ENCODE measurements at places on chromosomes 7 and 10.

DNA sequence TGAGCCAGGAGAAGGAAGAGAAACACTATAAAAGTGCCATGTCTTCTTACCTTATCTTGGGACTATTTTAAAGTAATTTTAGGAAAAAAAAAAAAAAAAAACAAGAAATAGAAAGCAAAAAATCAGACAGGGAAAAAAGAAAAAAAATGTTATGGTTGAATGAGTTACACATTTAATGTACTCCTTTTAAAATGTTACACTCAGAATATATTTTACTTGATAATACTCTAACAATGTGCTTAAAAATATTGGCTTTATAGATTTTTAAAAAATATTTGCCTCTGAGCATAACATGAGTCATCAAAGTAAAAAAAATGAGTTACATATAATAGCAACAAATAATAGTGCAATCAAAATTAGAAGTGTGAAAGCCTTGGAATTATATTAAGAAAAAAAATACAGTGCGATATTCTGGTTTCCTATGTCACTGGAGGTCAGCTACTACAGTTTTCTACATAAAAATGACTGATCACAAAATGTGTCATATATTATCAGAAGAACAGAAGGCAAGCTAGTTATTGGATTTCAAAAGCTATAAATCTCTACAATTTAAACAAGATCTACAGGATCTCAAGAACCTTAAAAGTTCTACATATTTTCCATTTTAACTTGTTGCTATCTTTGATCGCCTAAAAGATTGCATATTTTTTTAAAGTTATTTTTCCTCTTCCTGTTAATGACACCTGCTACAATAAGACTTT lies 231.1 kb upstream of the CCDC6 start:
- no peak for DNase-seq

DNA sequence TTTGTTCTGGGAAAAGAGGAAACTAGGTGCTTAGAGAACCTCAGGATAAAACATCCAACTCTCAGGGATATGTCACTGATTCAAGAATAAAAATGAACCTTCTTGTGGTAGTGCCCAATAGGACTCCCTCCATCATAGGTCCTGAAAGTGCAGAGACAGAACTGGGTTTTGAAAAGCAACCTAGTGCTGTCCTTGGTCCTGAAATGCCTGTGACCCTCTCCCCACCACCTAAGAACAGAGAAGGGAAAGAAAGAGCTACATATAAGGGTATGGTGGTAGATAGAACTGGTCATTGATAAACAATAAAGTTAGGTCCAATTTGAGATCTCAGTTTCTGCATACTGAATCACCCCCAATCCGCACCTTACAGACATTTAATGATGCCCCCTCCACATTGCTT lies 953.3 kb downstream of the XPNPEP1 start:
- no peak for DNase-seq

DNA sequence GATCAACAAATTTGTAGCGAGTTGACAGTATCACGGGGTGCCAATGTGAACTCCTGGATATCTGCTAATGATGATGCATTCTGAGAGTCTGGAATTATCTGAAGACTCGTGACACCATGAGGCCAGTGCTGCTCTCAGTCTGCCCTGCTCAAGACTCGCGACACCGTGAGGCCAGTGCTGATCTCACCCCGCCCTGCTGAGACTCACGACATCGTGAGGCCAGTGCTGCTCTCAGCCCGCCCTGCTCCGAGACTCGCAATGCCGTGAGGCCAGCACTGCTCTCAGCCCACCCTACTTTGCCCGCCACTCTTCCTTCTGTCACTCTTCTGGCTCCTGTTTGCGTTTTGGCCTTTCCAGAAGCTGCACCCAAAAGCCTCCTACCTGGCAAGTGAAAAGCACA lies 411.8 kb downstream of the PTPRN2 start:
- DNase-seq: no peak

DNA sequence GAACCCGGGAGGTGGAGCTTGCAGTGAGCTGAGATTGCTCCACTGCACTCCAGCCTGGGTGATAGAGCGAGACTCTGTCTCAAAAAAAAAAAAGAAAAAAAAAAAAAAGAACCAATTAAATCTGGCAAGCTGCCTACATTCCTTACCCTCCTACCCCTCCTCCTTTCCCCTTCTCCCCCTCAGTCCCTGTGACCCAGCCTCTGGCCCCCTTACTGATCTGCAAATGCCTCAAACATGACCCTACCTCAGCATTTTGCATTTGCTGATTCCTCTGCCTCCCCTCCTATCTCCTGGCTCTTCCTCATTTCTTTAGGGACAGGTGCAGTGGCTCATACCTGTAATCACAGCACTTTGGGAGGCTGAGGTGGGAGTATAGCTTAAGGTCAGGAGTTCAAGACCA lies 19.3 kb downstream of the CDHR3 start:
- no peak for DNase-seq

- no peak for DNase-seq
Measured at GRCh38 chr7:129924602-129925001, 28.2 kb downstream of the UBE2H start.

DNA sequence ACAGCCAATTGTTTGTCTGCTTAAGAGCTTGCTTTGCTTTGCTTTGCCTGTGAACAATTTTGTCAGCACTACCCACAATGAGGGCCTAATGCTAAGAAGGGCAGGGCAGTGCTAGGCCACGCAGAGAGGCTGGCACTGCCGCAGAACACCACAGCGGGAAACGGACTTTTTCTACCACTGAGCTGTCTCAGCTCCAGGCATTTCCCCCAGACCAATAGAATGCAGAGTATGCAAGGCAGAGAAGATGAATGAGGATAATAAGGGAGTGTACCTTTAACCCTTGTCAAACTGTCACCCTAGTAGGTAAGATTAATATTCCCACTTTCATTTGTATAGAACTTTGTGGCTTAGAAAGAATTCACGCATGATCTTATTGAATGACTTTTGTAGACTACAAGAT lies 104.5 kb downstream of the SH3PXD2A start:
- no peak for DNase-seq

GRCh38 chr10:11046776-11047160 lies 29.1 kb downstream of the CELF2 start:
- no peak for DNase-seq

- DNase-seq: no peak
Measured at GRCh38 chr7:151847681-151848081, 29.2 kb downstream of the PRKAG2 start.

DNA sequence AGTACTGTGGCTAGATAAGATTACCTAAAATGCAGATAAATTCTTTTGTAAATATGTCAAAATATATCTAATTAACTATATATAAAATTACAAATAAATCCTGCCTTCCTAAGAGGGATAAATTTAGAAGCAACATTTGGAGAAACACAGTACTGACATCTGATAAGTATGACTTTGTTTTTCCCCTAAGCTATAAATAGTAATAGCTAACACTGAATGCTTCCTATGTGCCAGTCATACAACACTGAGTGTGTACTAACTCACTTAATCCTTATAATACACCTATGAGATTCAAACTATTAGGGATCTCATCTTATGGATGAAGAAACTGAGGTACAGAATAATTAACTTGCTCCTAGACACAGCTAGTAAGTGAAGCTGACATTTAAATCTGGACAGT lies 733.4 kb downstream of the MAGI2 start:
- no peak for DNase-seq

GRCh38 chr10:86163522-86164173 lies 202.9 kb downstream of the GRID1 start:
- no peak for DNase-seq

DNA sequence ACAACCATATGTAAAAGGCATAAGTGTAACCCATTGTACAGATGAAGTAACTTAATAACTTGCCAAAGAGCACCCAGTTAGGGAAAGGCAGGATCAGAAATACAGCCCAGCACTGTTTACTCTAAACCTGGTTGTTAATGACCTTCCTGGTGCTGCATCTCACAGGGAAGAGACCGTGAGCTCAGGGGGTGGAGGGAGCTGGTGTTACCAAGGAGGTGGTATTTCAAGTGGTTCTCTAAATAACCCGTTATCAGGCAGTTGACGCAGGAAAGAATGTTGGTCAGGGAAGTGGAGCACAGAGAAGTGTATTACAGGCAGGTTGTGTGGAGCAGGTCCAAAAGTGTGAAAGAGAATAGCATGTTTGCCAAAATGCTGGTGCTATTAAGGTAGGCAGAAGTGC lies 4.4 kb upstream of the ST7 start:
- DNase-seq: no peak

GRCh38 chr7:137681657-137682562 lies 164.9 kb downstream of the DGKI start:
- no peak for DNase-seq

DNA sequence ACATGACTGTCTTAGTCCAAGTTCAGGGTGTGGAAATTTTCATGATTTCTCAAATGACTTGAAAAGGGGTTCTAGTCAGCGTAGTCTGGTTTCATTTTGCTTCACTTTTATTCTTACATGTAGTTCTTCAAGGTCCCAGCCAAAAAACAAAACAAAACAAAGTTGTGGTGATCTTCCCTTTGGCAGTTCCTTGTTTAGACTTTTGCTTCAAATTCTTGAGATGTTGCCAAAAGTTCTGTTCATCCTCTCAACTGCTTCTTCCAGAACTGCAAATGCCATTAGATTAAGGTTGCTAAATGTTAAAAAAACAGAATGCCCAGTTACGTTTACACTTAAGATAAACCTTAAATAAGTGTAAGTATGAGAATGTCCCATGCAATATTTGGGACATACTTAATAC lies 370.8 kb upstream of the LRRTM3 start:
- DNase-seq: no peak

DNA sequence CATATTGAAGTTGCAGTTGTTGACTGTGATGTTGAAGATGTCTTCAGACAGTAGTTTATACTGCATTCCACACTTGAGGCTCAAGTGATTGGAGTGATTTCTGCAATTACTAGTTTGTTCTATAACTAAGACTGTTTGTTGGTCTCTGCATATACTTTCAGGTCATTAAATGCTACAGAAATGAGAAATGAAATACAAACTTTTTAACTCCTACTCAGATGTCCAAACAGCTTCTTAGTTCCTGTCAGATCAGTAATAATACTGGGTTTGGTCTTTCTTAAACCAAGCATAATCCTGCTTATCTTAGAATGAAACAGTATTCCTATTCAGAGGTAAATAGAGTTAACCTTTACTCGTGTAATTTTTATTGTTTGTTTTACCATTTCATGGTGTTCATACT lies 115.9 kb downstream of the CCNY start:
- no peak for DNase-seq

- DNase-seq: no peak
Measured at GRCh38 chr10:129761197-129761972, 202.7 kb downstream of the EBF3 start.

DNA sequence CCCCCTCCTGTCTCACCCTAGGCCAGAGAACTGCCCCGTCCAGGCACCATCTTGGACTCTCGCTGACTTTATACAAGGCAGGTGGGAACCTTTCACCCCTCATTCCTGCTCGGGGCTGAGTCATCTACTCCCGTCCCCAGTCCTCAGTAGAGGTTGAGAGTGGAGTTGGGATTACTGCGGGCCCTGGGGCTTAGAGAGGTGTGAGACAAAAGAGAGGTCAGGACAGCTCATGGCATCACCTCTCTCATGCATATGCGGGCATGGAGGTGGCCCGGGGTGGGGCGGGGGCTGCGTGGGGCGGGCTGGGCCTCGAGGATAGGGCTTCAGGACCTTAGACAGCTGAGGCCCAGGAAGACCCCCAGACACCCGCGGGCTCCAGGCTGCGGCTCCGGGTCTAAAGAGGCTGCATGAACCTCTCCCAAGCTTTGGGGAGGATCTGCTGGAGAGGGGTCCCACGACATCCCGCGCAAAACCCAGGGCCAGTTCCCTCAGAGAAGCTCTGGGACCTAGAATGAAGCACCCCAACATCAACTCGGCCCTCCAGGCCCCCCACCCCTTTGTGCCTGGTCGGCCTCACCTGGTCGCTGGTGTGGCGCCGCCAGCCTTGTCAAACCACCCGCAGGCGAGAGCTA lies 317 bp downstream of the PDZD7 start:
- DNase-seq: no peak

GRCh38 chr7:33816106-33816505 lies 89.2 kb upstream of the BMPER start:
- DNase-seq: no peak

DNA sequence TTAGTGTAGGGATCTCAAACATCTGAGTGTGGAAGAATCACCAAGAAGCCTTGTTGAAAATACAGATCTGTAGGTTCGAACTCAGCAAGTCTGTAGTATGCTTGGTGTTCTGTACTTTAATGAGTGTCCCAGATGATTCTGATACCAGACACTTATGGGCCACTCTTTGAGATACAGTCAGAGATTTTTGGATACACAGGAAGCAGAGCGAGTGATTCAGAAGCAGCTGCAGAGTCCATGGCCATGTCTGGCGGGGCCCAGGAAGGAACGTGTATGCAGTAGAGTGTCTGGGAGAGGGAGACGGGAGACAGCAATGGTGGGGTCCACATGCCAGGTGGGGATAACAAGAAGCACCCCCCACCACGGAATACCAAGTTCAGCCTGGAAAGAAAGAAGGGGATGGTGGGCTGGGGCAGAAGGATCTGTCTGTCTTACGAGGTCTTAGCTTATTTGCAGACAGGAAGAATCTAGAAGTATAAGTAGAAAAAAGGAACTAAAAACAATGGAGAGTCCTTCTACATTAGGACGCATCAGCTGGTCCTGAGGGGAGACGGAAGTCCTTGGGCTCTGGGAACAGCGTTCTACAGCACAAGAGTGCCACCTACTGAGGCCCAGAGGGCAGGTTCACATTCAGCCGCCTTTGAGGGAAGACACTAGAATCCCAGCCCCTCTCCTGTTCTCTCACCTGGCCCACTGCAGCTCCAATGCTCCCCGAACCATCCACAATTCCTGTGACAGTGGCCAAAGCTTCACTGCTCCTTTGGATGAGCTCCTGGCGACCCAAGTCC lies 55.4 kb downstream of the SLC37A3 start:
- no peak for DNase-seq

DNA sequence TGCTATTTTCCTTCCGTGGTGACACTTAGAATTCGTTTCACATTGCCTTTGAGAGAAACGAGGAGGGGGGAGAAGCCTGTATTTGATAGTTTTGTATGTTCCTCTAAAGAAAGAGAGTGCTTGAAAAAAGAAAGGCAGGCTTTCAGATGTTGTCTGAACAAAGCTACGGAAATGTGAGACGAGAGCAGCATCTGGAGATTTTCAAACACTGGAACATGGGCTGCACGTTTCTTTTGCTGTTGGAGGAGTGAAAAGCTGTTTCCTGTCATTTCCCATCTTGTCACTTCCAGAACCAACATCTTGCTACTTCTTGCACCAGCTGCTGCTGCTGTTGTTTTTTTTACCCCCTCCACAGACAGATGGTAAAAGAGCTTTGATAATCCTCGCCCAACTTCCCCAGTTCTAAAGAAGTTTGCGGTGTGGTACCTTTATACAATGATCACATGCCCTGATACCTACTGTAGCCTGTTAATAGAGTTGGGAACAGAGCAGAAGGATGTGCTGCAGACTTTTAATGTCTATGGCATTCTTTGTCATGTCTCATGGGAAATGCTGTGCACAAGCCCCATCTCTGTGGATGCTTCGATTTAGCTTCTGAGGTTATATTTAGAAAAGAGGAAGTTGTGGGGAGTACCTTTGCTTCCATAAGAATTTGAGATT lies 408.1 kb downstream of the AUTS2 start:
- DNase-seq: no peak

- no peak for DNase-seq
Measured at GRCh38 chr7:134865001-134865845, 85.8 kb downstream of the CALD1 start.
